NCI-H524 treated with DMSO at 0.1 percent for 48 hours (cell line): ENCODE measurements at places on chromosomes 16 and 17.
A peak's percentile ranks its signal among the peaks of the same experiment; 100 is the strongest.

GRCh38 chr17:1087381-1088241, 90.7 kb downstream of the TIMM22 start:
- DNase-seq: no peak

DNA sequence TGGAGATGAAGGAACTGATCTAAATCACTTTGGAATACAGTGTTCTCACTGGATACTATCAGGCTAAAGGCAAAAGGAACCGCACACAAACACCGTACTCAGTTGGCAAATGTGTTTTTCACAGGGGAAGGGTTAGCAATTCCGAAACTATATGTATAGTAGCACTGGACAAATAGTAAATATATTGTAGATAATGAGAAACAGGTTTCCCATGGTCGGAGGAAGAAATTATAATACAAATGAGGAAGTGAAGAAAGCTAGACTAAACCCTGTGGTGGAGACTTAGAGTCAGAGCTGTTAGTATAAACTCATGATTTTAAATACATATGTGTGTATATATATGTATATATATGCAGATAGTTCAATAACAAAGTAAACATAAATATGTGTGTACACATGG, 414.1 kb upstream of the SALL1 start:
- DNase-seq: no peak

DNA sequence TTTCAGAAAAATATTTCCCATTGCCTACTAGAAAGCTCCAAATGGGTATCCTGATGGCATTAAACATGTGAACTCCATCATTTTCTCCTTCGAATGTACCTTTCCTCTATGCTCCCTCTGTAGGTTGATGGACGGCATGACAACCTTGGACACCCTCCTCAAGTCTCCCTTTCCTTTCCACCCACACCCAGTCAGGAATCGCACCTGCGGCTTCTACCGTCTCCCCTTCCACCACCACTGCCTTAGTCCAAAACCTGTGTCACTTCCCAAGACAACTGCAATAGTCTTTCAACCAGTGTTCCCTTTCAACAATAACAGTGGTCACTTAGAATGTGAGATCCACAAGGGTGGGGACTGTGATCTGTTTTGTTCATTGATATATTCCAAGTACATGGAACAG, 233.1 kb upstream of the AXIN2 start:
- peak; percentile 1 for DNase-seq

DNA sequence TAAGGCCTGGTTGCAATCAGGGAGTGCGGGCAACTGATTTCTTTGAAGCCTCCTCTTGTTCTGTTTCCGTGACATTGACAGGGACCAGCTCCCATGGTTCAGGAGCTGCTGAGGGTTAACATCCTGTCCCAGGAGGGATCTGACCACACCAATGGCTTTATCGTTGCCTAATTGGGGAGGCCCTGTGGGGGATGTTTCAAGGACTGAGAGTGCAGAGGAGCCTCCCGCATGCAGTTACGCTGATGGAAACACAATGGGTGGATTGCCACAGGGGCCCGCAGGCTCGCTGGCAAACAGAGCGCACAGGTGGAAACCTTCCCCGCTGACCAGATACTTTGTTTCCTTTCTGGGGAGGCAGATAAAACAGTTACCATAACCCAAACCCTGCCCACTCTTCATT, 23.8 kb upstream of the ABCC1 start:
- DNase-seq: no peak

GRCh38 chr17:76005263-76006149, 4.9 kb downstream of the CDK3 start:
- peak; percentile 74 for DNase-seq

DNA sequence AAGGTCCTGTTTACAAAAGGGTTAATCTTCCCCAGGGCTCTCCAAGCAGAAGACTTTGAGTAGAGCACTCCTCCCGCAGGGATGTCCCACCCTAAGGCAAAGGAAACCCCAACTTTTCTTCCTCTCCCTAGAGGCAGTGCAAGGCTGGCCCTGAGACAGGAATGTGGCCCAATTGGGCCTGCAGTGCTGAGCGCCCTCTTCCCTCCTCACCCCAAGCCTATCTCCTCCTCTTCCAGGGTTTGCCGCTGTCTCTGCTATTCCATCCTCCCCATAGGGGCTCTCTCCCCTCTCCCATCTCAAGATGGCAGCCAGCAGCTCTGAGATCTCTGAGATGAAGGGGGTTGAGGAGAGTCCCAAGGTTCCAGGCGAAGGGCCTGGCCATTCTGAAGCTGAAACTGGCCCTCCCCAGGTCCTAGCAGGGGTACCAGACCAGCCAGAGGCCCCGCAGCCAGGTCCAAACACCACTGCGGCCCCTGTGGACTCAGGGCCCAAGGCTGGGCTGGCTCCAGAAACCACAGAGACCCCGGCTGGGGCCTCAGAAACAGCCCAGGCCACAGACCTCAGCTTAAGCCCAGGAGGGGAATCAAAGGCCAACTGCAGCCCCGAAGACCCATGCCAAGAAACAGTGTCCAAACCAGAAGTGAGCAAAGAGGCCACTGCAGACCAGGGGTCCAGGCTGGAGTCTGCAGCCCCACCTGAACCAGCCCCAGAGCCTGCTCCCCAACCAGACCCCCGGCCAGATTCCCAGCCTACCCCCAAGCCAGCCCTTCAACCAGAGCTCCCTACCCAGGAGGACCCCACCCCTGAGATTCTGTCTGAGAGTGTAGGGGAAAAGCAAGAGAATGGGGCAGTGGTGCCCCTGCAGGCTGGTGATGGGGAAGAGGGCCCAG, 1.0 kb downstream of the PRRT2 start:
- no peak for DNase-seq

GRCh38 chr17:15247891-15248529, 17.1 kb downstream of the PMP22 start:
- DNase-seq: no peak

DNA sequence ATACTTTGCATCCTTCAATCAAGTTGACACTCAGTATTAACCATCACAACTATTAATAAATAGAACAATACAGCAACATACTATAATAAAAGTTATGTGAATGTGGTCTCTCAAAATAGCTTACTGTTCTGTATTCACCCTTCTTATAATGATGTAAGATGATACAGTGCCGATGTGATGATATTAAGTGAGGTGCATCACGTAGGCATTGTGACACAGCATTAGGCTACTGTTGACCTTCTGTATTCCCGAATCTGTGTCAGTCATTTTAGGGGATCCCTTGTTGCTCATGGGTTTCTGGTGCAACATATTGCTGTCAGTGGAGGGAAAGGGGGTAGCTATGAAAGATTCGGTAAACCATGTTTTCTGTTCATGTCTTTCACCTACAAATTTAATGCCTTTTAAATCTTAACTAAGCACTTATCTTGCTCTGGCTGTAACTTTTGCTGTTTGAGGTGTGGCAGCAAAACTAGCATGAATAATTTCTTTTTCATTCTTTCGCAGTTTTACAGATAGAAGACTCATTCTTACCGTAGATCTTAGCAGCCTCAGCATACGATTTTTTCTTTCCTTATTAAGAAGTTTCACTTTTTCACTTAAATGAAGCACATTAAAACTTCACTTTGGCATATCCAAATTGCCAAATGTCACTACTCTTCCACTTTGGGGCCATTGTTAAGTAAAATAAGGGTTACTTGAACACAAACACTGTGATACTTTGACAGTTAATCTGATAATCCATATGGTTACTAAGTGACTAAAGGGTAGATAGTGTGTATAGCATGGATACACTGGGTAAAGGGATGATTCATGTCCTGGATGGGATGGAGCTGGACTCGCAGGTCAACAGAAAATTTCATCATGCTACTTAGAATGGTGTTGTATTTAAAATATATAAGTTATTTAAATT, 29.6 kb downstream of the NFAT5 start:
- no peak for DNase-seq

DNA sequence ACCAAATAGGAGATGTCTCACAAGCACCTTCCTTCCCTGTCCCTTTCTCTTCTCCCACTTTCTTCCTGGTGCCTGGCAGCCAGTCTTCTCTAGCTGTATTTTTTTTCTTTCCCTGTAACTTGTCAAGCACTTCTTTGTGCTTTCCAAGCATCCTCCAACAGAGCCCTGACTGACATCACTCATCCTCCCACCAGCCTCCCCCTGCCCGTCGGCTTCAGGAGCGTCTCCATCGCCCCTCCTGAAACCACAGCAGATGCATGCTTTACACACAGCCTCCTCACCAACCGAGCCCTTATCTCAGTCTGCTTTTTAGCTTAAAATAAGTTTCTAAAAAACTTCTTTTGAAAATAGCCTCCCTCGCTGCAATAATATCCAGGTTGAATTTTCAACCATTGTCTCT, 268.7 kb upstream of the CDH5 start:
- no peak for DNase-seq

- no peak for DNase-seq
Measured at GRCh38 chr16:72961863-72962262, 86.1 kb downstream of the ZFHX3 start.

DNA sequence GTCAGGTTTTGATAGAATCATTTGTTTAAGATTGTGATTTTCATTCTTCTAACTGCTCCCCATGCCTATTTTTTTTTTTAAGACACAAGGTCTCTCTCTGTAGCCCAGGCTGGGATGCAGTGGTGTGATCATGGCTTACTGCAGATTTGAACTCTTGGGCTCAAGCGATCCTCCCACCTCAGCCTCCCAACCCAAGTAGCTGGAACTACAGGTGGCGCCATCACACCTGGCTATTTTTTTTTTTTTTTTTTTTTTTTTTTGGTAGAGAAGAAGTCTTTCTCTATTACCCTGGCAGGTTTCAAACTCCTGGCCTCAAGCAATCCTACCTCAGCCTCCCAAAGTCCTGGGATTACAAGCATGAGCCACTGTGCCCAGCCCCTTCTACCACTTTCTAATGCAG, 223.3 kb downstream of the CBLN1 start:
- no peak for DNase-seq

DNA sequence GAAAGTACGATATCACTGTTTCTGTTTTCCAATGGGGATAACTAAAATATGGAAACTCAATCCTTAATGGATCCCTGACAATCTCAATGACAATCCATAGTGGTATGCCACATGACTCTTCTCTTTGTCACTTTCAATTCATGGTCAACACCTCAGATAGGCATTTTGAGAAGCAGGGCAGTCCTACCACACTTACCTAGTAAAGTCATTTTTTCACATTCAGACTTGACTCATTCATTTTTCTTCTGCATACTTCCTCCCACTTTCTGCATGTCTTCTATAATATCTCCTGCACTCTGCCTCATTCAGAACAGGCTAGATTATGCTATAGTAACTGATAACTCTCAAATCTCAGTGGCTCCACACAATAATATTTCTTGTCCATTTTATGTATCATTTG, 117.5 kb downstream of the FTO start:
- no peak for DNase-seq

- peak; percentile 85 for DNase-seq
Measured at GRCh38 chr16:11639925-11640899, 28.0 kb upstream of the SNN start.

DNA sequence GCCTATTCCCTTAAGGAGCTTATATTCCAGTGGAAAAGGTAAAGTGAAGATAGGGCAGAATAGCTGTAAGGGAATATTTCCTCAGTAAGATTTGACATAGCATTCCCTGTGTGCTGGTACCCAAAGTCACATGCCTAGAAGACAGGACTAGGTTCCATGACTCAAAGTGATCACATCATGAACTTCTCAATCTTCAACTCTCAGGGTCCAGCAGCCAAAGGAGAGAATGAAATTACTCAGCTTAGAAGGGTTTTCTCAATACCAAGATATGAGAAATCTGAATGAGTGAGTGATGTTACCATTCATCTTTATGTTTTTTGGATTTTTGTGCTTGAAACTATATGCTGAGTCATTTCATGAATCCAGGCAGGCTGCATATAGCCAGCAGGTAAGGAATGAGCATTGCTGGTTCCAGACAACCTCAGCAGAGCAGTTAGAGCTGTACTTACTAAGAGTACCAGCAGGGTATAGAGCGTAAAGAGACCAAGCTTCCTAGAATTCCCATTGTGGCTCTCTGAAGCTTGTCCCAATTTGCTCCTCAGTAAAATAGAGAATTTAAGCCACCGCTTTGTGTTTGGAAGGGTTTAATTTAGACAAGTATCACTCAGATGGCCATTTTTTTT, 91.1 kb downstream of the ANKFN1 start:
- DNase-seq: no peak

DNA sequence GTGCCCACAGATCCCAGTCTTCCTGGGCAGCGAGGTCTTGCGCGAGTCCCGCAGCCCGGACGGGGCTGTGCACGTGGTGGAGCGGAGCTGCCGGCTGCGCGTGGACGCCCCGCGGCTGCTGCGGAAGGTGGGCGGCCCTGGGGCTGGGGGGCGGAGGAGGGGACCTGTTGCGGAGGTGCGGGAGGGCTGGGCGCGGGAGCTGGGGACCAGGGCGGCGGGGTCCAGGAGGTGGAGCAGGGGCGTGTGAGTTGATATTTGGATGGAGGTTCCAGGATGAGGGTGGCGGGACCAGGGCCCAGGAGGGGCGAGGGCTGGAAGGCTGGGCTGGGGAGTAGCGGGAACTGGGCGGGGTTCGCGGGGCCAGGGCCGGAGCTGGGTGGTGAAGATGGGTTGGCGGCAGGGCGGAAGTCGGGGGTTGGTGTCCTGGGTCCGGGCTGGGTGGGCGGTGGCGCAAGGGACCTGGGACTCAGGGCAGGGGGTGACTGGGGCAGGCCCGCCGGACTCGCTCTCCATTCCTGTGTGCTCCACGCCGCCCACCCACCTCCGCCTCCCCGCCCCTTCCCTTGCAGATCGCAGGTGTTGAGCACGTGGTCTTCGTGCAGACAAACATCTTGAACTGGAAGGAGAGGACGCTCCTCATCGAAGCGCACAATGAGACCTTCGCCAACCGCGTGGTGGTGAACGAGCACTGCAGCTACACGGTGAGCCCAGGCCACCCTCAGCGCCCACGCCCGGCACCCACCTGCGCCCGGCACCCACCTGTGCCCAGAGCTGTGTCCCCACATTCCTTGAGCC, 29.6 kb downstream of the SEC14L5 start:
- no peak for DNase-seq
